ENCODE measurements at places on chromosomes 16 and 17.

DNA sequence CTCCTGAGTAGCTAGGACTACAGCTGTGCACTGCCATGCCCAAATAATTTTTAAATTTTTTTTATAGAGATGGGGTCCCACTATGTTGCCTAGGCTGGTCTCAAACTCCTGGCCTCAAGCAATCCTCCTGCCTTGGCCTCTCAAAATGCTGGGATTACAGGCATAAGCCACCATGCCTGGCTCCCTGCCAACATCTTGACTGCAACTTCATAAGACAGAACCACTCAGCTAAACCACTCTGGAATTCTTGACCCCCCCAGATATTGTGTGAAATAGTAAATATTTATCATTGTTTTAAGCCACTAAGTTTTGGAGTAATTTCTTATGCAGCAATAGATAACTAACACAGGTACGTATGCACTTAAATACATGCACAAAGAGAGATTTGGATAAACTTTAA, 26.0 kb downstream of the DYNLL2 start:
- no peak for DNase-seq

- DNase-seq = peak; percentile 19
Measured at GRCh38 chr16:9212621-9213020, 121.2 kb downstream of the HAPSTR1 start.

DNA sequence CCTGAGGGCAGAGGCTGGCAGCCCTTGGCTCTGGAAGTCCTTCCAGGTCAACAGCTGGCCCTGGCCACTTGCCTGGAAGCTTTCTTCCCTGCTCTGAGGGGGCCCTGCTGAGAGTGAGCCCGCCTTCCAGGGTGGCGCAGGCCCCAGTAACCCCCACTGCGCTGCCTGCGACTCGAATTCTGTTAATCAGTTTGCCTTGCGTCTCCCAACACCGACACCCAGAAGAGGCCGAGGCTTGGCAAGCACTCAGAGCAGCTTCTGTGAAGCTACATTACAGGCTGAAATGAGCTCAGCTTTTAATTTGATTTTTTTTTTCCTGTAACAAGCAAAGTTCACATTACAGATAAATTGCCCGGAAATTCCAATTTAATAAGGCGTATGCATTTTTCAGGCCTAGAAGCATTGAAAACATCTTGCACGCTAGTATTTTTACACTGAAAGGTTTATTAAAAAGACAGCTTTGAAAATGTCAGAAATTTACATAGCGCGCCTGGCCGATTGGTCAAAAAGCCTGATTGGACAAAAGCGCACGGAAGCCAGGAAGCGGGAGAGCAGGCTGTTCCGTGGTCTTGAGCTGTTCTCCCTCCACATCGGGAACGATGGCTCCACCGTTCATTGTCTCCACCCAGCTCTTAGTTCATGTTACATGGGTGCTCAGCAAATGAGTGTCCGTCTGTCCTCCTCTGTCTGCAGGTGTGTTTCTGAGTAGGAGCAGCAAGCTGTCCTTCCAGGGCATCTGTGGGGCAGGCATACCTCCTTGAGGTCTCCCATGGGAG, 65.5 kb upstream of the HSBP1 start:
- no peak for DNase-seq

DNA sequence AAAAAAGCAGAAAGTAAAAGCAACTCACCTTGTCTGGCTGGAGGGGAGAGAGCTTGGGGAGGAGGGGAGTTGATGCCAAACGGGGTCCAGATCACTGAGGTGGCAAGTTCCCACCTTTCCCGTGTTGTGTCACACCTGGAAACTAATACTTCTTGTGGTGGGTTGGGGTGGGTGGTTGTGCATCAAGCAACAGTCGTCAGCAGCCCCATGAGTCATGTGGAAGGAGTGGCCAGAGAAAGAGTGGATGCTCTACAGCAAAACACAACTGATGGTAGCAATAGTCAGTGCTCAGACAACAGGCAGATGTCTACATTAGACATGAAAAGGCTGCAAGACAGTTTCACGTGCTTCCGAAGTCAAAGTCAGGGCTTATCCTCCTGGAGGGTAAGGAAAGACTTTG, 35.4 kb downstream of the ARSG start:
- no peak for DNase-seq

DNA sequence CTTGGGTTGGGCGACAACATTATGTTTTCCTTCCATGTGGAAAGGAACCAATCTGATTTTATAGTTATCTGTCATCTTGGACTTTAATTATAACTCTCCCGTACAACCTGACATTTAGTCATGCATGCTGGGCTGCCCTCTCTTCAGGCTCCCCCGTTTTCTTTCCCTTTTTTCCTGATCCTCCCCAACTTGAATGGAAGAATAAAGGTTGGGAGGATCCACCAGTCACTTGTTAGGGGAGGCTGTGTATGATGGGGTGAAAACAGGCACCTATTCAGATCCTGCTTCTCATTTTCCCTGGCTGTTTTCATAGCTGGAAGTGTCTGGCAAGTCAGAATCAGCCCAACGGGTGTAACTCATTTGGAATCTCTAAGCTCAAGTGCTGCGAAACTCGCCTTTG, 267.2 kb upstream of the SALL1 start:
- DNase-seq = no peak

DNA sequence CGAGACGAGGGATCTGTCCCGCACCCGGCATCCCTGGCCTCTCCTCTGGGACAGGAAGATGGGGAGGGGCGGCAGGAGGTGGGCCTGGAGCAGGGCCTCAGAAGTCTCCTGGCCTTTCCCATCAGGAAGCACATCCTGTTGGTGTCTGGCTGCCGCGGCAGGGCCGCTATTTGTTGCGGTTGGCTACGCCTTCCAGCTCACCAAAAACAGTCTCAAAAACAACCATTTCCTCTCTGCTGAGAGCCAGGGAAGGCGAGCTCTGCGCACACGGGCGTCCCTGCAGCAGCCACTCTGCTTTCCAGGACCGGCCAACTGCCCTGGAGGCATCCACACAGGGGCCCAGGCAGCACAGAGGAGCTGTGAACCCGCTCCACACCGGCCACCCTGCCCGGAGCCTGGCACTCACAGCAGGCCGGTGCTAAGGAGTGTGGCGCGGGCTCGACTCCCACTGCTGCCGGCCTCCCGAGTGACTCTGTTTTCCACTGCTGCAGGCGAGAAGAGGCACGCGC, at the start of gene TMEM204:
Gene TMEM204, plus strand, starts transcription at position 224 of the 509 bp plus-strand sequence. CDS start 610 bp downstream, outside the sequence.
- no peak for DNase-seq

DNA sequence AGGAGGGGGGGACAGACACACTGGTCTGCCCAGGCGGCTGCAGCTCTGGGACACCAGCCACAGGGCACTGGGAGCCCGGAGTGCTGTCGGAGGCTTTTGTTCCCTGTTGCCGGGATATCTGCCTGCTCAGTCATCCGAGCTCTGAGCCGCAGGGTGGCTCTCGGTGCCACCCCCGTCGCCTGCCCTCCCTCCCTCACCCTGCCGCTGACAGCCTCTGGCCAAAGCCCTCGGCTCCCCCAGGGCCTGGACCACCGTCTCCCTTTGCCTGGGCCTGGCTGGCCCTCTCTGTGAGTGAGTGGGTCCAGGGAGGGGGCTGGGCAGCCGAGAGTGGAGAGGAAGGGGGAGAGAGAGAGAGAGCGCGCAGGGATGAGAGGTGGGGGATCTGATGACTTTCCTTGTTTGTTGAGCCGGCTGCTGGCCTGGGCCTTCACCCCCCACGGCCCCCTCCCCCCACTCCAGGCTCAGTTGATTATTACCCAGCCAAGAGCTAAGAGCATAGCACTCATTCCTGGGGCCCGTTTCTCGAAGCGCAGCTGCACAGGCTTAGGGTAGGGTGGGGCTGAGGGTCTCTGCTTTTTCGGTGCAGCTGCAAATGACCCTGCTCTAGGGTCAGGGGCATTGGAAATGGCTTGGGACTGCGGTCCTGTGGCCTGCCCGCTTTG, 2.7 kb downstream of the FOXJ1 start:
- no peak for DNase-seq

- no peak for DNase-seq
Measured at GRCh38 chr16:9840761-9841665, 341.2 kb downstream of the GRIN2A start.

DNA sequence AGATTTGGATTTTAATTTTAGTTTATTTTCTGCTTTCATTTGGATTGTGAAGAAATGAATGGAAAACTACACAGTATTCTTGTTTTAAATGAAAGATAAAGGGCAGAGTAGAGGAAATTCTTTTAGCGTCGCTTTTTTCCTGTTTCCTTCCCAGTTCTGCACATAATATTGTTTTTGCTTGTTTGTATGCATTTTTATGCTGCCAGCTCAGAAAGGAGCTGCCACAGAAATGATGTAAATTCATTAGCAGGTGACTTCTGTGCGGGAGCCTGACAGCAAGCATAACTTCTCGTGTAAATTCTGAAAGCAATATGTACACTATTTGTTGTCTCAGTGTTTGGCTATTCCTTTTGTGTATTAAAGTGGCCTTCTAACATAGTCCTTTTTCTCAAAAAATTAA, 234.6 kb downstream of the PHKB start:
- no peak for DNase-seq

DNA sequence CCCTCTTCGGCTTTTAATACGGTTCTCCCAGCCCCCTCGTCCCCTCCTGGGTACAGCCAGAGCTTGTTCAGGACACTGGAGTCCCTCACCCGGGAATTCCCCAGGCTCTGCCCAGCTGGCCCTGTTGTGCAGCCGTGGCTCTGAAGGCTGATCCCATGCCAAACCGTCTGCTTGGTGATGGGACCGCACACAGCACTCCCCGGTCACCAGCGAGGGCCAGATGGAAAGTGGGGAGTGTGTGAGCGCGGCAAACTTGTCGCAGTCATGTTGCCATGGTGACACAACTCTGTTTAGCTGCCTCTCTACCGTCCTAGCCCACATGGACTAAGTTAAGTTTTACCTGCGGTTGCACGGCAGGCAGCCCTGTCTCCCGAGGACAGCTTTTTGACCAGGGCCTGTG, 107.9 kb downstream of the RAP1GAP2 start:
- peak; percentile 64 for DNase-seq
